ENCODE measurements at places on chromosomes 7 and 10.
A peak's percentile ranks its signal among the peaks of the same experiment; 100 is the strongest.

DNA sequence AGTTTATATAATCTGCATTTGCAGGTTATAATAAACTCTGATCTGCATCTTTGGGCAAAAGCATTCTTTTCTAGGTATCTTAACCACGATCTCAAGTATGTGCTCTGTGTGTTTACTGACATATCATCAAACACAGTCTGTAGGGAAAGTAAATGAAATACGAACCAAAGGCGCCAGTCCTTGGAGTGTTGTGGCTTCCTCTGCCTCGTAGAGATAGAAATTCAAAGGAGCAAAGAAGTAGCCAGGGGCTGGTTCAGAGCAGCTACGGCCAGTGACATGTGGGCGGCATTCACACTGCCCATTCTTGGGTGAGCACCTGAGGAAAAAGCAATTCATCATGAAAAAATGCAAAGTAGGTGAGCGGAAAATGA is 38.7 kb downstream of the LAMB4 start:
- no peak for DNase-seq

GRCh38 chr7:96131525-96131924 is 190.4 kb downstream of the SLC25A13 start:
- DNase-seq = no peak

DNA sequence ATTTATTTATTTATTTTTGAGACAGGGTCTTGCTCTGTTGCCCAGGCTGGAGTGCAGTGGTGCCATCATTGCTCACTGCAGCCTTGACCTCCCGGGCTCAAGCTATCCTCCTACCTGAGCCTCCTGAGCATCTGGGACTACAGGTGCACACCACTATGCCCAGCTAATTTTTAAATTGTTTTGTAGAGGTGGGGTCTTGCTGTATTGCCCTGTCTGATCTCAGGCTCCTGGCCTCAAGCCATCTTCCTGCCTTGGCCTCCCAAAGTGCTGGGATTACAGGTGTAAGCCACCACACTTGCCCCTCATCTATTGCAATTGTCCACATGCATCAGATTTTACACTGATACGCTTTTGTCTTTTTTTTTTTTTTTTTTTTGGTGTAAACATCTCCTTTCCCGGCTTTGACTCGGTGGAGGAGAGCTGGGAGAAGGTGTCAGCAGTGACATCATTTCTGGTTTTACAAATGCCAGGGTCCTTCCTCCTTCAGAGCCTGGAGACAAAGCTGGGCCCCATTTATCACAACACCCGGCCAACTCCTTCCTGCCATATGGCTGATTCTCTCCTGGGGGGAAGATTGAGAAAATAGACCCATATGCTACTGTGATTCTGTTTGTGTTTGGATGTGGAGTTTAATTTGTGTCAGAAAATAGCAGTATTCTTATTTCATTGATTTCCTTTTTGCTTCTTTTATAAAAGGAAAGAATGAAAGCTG is 61.3 kb downstream of the GALNT17 start:
- DNase-seq = no peak

GRCh38 chr10:188546-188945 is 53.3 kb downstream of the ZMYND11 start:
- DNase-seq = no peak

GRCh38 chr10:72564596-72564995 is 61.3 kb downstream of the MICU1 start:
- DNase-seq = no peak

DNA sequence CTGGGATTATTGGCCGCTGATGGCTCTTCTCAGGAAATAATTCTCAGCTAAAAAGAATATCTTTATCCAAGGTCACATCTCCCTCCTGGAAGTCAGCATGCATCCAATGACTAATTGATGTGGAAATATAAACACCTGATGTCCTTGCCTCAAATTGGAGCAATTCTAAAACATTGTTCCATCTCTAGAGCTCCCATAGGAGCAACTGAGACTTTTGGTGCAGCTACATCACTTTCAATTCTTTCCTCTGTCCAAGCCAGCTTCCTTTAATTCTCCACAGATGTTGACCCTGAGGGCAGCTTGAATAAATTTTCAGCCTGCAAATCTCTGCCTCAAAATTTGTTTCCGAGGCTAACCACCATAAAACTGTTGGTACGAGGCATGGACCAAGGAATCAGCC is 43.9 kb upstream of the KCND2 start:
- no peak for DNase-seq

DNA sequence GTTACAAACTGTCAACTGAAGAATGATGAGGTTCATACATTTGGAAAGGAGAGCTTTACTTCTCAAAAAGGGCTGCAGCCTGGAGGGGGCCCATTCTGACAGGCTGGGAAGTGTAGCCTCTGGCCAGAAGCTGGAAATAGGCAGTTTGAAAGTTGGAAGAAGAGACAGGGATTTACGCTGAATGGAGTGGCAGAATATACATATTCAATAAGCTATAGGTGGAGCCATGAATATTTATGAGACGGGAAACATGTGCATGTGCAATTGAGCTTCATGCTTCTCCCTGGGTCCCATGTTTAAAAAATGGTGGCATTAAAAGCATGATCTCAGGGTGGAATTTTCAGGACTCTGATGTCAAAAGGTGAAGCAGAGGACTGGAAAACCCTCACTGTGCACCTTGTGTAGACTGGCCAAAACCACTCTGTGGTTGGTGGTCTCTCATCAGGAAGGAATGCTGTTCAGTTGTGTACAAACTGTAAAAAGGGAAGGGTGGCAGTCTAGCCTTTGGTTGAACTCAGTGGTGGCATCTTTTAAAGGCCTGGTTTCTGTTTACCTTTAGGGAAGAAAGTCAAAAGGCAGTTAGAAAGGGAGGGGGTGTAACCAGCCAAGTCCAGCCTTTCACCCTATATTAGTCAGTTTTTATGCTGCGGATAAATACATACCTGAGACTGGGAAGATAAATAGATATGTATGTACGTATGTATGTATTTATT is 7.2 kb upstream of the ACTR3B start:
- DNase-seq = no peak

DNA sequence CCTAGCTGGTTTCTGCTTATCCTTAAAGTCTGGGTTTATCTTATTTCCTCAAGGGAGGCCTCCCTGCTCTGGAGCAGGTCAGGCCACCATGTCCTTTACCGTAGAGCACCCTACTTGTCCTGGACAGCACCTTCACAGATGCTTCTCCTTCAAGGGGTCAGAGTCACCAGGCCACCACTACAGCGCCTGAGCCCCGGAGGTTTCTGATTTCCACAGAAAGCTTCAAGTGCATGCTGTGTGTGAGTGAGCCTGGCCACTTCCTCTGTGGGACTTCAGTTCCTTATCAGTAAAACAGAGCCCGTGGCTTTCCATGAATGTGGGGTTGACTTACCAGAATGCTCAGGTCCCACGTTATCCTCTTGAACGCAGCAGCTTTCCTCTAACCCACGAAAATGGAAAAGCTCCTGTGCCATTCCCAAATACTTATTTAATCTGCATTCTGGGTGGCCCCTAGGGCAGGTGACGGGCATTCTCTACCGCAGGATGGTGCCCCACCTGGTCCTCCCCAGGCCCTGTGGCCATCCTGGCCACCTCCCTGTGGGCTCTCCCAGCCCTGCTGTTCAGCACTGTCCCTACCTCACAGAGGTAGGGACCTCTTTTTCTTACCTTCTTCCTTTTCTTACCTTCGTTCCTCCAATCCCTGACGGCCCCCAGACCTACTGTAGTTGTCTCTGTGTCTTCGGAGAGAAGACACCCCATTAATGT is 1.4 kb upstream of the DOCK1 start:
- no peak for DNase-seq

GRCh38 chr7:117669818-117670217 is 190.0 kb downstream of the CFTR start:
- DNase-seq = no peak

GRCh38 chr7:2321020-2321419 is 6.8 kb upstream of the SNX8 start:
- DNase-seq = no peak

DNA sequence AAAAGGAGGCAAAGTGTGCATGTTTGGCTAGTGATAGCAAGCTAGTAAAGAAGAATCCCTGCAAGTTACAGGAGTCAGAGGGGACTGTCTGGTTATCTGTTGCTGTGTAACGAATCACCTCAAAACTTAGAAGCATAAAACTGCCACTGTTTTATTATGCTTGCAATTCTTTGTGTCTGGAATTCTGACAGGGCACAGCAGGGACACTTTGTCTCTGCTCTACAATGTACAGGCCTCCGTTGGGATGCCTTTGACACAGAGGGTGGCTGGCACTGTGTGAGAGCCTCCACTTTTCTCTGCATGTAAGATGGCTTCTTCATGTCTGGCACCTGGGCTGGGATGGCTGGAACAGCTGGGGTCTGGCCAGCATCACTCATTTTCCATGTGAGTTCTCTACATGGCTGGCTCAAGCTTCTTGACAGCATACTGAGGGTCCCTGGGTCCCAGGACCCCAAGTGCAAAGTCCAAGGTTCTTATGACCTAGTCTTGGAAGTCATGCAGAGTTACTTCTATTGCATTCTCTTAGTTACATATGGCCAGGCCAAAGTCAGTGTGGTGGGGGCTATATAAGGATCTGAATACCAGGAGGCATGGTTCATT is 276.9 kb downstream of the RPS24 start:
- no peak for DNase-seq

GRCh38 chr10:97512993-97513392 is 14.3 kb downstream of the UBTD1 start:
- no peak for DNase-seq

DNA sequence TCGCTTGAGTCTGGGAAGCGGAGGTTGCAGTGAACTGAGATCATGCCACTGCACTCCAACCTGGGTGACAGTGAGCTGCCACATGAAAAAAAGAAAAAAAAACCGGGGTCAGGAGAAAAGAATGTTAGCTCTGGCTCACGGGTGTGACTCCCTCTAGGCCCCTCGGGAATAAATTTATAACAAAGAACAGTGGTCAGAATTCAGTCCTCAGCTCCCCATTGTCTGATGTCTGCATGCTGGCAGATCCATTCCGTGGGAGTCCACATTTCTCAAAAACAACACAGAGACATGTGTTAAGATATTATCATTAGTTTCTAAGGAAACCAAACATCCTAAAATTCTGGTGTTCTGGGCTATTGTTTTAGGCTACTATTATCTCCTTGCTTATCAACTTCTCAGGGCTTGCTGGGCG is 90.6 kb downstream of the MARCHF5 start:
- no peak for DNase-seq

DNA sequence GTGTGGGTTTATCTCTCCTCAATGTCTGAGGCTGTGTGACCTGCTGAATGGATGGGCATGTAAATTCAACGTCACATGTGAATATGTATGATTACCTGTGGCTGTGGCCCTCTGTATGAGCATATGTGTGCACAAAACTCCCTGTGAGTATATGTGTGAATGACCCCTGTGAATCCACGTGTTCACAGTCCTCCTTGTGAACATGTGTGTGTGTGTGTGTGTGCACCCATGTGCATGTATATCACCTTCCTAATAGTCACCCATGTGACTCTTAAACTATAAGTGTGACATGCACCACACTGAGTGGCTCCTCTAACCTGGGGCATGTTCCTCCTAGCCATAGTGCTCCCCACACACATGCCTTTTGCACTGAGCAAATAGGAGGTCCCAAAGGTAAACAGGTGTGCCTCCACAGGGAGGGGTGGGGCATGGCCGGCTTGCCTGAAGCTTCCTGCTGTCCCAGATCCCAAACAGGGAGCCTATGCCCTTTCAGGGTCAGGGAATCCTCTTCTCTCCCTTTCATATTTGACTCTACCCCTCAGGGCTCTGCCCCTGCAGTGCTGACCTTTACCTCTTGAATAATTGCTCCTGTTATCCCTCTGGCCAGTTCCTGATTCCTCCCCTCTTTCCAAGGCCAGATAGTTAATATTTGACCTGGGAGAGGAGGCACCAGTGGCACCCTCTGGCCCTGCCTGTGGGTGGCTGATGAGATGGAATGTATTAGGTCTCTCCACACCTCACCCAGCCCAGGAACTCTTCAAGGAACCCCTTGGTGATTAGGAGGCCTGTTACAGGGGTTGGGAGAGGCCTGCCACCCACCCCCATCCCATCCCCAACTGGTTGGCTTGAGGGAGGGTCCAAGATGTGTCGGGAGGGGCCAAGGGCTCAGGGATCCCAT is 1.9 kb downstream of the SEMA4G start:
- DNase-seq = no peak

GRCh38 chr10:97412891-97413304 is 11.8 kb upstream of the RRP12 start:
- peak; percentile 40 for DNase-seq

GRCh38 chr7:148723846-148724245 is 25.1 kb downstream of the CUL1 start:
- no peak for DNase-seq

GRCh38 chr10:70779088-70779487 is 6.1 kb downstream of the TBATA start:
- DNase-seq = peak; percentile 6

- no peak for DNase-seq
Measured at GRCh38 chr7:151381098-151381347, 28.8 kb downstream of the WDR86 start.

GRCh38 chr10:89900554-89900953 is 199.2 kb downstream of the KIF20B start:
- DNase-seq = no peak

- DNase-seq = no peak
Measured at GRCh38 chr10:53864846-53865245, 936.2 kb downstream of the PCDH15 start.

DNA sequence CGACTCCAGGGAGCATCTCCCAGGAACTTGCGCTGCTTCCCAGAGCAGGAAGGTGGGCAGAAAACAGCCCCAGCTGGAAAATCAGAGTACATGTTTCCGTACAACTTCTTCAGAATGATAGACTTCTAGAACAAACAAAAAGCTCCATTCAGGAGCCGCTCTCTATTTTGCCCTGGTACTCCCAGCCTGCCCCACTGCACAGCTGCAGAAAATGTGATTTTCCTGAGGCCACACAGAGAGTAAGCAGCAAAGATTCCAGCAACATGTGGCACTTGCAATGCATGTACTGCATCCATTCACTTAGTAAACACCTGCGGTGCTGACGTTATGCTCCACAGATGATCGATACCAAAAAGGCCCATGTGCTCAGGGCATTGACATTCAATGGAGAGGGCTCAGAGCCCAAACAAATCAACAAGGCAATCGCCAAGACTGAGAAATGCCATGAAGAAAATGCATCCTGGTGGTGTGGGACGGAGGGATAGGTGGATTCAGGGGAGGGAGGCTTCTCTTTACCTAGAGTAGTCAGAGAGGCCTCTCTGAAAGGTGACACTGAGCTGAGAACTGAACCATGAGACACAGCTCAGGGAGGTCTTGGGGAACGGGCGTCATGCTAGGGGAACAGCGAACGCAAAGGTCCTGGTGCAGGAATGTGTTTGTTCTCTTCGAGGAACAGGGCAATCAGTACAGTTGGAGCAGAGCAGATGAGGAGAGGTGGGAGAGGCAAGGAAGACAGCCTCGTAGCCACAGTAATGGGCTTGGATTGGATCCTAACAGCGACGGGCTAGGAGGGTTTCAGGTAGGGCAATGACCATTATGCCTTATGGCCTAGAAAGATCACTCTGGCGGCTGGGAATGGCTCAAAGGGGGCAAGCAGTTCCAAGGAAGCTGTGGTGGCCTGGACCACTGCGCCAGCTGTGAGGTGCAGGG is 35.3 kb upstream of the DUSP5 start:
- no peak for DNase-seq

- DNase-seq = no peak
Measured at GRCh38 chr7:33854178-33854577, 51.2 kb upstream of the BMPER start.

All from activated CD4-positive, CD25-positive, alpha-beta regulatory T cell treated with anti-CD3 and anti-CD28 coated beads, Interleukin-2, amount 50 U/mL, for 72 hours (primary cell).